ENCODE measurements at places on chromosomes 3 and 15.

DNA sequence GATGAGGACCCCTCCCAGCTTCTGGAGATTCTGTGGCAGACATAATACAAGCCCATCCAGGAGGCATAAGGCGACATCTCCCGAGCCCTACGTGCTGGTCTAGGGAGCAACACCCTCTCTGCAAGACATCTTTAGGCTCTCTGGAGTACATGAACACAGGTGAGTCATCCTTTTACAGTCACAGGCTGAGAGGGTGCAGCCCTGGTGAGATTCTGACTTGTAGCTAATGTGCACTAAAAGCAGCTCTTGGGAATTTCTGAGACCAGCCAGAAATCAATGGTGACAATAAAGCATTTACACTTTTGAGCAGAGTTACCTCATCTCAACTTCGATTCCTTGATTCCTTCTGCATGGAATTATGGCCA, 131.1 kb downstream of the XXYLT1 start:
- no peak for DNase-seq

DNA sequence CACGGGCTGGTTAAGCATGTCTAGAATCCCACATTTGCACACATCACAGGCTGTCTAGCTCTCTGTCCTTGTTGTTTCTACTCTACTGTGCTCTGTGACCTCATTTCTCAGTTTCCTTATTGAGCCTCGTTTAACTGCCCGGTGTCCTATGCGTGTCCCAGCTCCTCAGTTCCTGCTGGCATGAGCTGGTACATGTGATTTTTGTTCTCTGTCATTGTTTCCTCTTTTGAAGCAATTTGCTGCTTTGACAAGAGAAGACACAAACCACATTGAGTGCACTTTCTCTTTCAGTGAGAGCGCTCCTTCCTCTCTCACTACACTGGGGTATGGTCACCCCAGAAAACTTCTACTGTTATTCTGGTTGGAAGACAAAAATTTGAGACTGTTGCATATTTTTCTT, 563.5 kb downstream of the PDCD6IP start:
- DNase-seq, result no peak

- DNase-seq, result no peak
These were observed 262.7 kb upstream of the CTDSPL start for GRCh38 chr3:37598808-37599581.

DNA sequence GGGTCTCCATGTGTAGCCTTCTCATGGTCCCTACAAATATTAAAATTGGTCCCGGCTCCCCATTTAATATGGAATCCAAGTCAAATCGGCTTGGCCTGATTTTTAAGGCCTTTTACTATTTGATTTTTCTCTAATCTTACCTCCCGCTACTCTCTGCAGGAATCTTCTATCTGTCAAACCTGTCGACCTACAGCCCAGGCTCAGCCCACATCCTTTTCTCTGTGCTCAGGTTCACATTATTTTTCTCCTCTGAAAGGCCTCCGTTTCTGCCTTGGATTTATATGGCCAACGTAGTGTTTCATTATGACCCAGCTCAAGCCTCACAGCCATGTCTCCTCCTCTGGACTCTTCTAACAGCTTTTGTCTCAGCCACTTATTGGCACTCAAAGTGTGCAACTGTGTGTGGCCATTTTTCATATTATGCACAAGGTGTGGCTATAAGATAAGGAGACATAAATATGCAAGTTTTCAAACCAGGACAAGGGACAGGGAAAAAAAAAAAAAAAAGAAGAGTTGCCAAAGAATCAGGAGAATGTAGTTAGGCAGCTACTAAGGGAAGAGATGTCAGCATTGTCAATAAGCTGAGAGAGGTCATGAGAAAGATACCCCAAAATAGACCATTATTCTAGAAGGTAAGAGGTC, 2.1 kb upstream of the GLCE start:
- DNase-seq, result no peak

GRCh38 chr3:121757087-121757811, 7.7 kb upstream of the GOLGB1 start:
- no peak for DNase-seq

GRCh38 chr3:23539185-23539584, 266.6 kb upstream of the UBE2E1 start:
- no peak for DNase-seq

- DNase-seq, result no peak
These were observed 9.0 kb downstream of the GMNC start for GRCh38 chr3:190853464-190853863.

DNA sequence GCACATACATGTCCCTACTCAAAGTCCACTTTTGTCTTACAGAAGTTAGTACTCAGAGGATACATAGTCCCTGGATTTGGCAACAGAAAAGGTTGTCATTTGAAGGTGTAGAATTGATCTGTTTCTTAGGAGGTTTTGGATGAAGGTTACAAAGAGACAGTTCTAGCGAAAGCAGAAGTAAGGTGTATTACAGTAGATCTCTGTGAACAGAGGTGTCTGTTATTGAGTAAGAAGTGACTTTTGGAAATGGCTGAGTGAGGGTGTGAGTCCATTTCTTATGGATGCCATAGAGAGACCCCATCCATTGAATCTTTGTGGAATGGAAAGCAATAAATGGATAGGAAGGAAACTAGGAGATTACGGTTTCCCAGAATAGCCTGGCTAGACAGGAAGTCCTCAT, 5.6 kb downstream of the ZNF662 start:
- no peak for DNase-seq

DNA sequence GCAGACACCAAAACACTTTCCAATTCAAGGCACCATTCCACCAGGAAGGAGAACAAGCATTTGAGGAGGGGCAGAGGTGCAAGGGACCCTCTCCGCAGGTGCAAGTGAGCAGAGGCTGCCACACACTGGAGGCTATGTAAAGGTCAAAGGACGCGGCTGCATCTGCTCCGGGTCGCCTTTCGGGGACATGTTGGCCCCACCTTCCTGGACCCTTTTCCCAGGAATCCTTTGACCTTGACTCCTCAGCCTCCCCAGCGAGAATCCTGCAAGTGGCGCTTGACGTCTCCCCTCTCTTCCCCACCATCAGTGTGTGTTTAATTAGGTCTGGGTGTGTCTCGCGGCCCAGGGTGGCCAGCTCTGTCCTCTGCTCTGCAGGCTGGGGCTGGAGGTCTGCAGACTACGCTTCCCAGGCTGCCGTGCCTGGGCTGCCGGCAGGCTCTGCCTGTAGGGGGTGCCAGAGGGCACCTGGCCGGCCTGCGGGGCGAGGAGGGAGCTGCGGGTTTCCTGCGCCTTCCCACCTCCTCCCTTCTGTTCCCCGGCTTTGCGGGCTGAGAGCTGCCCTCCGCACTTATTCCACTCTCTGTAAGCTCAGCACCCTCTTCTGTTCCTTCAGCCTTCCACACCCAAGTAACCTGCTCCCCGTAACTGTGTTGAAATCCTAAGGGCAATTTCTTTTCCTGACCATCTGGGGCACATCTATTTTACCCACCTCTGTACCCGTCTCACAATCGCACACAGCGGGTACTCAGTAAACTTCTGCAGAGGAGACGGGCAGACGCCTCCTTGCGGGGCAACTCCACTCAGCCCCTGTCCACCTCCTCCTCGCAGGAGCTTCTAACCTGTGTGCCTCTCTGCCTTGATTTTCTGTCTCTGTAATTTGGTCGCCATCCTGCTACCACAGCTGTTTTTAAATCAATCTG, 129.8 kb downstream of the NSMCE3 start:
- DNase-seq, result peak; percentile 47

- no peak for DNase-seq
These were observed 13.9 kb upstream of the PAQR9 start for GRCh38 chr3:142977399-142977728.

DNA sequence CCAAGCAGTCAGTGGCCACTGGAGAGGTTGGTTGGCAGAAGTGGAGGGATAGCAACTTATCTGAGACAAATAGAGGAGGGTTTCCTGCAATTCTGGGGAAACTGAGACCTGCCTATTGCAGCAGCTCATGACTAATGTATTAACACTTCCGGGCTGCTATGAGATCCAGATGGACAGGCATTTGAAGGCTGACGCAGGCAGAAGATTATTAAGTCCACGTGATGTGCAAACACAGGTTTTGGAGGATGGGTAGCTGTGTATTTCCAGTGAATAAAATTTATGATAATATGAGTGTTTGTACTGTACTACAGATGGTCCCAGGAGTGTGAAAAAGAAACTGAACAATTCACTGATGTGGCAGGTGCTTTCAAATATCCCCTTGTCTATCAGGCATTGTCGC, 28.5 kb upstream of the CFAP161 start:
- no peak for DNase-seq

DNA sequence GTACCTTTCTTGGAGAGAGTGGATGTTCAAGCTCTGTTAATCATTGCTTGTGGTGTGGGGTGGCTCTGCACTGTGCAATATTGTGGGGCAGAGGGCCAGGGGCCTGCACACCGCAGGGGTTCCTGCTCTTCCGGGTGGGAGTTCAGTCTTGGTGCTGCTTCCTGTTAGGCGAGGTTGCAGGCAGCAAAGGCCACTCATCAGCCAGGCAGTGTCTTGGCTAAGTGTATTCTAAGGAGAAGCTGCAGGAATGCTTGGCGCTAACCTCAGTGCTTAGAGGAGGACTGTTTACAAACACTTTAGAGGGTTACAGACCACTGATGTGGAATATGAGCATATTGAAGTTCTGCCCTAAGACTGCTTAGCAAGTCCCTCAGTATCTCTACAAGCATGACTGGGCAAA, 81.7 kb downstream of the CEP63 start:
- no peak for DNase-seq

- DNase-seq, result no peak
These were observed 821.6 kb downstream of the PDCD6IP start for GRCh38 chr3:34619990-34620389.

- no peak for DNase-seq
These were observed 74.3 kb downstream of the ABTB1 start for GRCh38 chr3:127747066-127747465.

- DNase-seq, result no peak
These were observed 22.4 kb upstream of the ARHGEF3 start for GRCh38 chr3:56823984-56824703.

GRCh38 chr3:124217542-124217941, 225.6 kb upstream of the ROPN1 start:
- peak; percentile 4 for DNase-seq

GRCh38 chr3:153023896-153024295, 138.1 kb upstream of the RAP2B start:
- DNase-seq, result no peak

GRCh38 chr3:138219255-138219654, 32.2 kb downstream of the ARMC8 start:
- peak; percentile 13 for DNase-seq

- DNase-seq, result no peak
These were observed 201.1 kb upstream of the ARRDC4 start for GRCh38 chr15:97759363-97759762.

GRCh38 chr15:83913034-83913632, 259.2 kb downstream of the ADAMTSL3 start:
- no peak for DNase-seq

DNA sequence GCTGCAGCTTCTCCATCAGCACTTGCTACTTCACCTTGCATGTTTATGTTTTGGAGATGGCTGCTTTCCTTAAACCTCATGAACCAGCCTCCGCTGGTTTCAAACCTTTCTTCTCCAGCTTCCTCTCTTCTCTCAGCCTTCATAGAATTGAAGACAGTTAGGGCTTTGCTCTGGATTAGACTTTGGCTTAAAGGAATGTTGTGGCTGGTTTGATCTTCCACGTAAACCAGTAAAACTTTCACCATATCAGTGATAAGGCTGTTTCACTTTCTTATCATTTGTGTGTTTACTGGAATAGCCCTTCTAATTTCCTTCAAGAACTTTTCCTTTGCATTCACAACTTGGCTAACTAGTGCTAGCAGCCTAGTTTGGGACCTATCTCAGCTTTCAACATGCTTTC, 11.7 kb upstream of the GNAT1 start:
- no peak for DNase-seq

- DNase-seq, result no peak
These were observed 22.9 kb upstream of the ZBED2 start for GRCh38 chr3:111617912-111618601.

GRCh38 chr3:125959317-125960065, 9.5 kb upstream of the ROPN1B start:
- DNase-seq, result no peak

GRCh38 chr3:15973414-15973813, 175.6 kb upstream of the ANKRD28 start:
- DNase-seq, result no peak

GRCh38 chr3:4021162-4021561, 221.9 kb downstream of the LRRN1 start:
- DNase-seq, result no peak

Measured in stimulated activated CD4-positive, alpha-beta T cell treated with anti-CD3 and anti-CD28 coated beads, Interleukin-1b, Interleukin-23, amount 100 ng/mL, for 48 hours (primary cell).